ENCODE measurements at places on chromosomes 4 and X.

DNA sequence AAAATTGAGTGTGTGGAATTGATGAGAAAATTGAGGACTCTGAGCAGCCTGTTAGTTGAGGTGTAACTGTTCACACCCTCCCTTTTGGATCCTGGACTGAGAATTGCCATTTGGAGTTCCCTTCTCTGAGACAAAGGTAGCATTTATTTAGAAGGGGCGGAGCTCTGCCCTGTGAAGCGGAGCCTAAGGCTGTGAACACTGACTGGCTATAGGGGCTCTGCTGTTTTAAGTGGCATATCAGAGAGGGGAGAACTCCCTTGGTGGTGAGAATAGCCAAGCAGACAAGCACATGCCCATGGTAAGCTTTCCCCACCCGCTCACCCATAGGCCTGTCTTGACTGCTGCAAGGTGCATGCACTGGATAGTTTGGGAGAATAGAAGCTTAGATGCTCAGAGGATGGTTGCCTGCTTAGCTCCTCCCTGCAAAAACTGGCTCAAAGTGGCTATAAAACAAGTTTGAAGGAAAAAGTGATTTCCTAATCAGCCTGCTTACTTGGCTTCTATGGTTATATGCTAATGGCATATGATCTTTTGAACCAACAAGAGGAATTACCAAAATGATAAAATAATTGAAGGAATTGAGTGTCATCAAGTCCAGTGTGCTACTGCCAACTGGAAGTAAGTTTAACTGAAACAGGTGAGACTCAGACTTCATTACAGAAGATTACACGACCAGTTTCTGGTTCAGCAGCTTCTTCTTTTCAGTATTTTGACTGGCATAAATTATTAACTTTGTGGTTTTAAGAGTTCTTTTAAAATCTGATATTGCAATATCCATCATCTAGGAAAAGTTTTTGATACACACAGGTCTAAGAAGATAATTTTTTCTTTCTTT, 108.4 kb downstream of the AFF1 start:
- no peak for DNase-seq

- no peak for DNase-seq
Observed at GRCh38 chr4:80005863-80006262, 67.2 kb downstream of the ANTXR2 start.

GRCh38 chrX:149909324-149910177, 19.8 kb upstream of the HSFX4 start:
- DNase-seq = no peak

DNA sequence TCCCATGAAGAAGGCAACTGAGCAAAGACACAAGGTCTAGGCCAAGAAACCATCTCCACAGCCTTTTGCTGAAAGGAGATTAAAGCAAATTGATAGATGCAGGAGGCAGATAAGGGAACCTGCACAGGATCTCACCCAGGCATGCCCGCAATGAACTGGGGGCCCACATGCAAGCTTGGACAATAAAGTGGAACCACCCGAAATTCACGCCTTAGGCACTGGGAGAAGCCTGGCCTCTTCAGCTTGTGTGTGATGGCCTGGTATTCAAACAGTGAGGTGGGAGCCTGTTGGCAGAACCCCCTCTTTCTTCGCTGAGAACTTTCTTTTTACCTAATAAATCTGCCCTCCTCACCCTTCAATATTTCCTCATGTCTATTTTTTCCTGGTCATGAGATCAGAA, 213.2 kb downstream of the NR3C2 start:
- no peak for DNase-seq

GRCh38 chr4:123743848-123744247, 347.3 kb downstream of the SPRY1 start:
- no peak for DNase-seq

- DNase-seq = no peak
Observed at GRCh38 chr4:34492414-34492813, 1751.9 kb downstream of the ARAP2 start.

DNA sequence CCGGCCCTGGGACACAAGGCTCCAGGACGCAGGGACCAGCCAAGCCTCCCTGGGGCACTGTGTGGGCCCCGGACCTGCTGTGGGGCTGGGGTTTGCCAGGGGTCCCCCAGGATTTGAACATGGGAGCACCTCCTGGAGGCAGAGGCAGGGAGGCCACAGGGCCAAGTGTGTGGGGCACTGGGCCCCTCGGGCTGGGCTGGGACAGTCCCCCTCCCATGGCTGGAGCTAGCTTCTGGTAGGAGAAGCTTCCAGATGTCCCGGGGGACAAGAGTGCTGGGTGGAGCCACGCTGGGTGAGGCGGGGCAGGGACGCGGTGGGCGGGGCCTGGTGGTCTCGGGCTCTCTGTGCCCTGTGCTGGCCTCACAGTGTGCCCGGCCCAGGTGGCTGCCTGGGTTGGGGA, 18.6 kb downstream of the FGFRL1 start:
- DNase-seq = no peak

- DNase-seq = no peak
Observed at GRCh38 chr4:37924946-37925345, 34.1 kb downstream of the TBC1D1 start.

- no peak for DNase-seq
Observed at GRCh38 chr4:141132072-141132708, 1.1 kb downstream of the RNF150 start.

- no peak for DNase-seq
Observed at GRCh38 chr4:173698557-173699262, 168.7 kb upstream of the HAND2 start.

DNA sequence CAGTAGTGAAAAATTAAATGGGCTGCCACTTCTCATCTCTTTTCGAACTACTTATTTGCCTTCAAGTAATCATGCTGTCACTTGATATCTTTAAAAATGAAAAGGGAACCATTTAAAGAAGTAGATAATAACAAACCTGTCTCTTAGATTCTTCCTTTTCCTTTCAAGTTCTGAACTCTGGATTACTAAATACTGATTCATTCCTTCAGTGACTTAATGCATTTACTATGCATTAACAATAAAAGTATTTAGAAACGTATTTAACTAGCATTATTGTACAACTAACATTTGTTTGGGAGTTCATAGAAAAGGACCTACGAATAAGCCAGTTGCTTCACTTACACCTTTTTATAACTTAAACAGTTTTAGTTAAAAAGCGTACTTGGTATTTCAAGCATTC, 61.1 kb upstream of the RAB33B start:
- DNase-seq = no peak

DNA sequence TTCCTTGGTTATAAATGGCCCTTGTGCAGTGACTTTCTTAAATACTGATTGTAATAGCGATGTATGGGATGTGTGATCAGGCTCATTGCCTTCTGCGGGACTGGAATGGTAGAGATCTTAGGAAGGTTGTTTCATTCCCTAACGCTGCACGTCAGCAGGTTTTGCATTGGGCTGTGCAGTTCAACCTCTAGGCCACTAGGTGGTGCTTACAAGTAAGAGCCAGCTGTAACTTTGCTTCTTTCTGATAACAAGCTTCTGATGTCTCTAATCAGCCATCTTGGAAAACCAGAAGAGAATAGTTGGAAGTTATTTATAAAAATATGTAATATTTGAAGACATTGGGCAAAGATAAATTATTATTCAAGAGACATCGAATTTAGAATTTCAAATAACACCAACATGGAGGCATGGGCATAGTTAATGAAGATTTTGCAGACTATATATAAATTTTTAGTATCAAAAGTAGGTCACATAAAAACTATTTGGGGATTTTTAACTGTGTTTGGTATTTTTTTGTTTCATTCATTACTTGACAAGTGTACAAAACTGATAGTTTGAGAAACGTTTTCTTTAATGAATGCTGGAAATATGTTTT, 339.7 kb upstream of the PCDH7 start:
- DNase-seq = no peak

DNA sequence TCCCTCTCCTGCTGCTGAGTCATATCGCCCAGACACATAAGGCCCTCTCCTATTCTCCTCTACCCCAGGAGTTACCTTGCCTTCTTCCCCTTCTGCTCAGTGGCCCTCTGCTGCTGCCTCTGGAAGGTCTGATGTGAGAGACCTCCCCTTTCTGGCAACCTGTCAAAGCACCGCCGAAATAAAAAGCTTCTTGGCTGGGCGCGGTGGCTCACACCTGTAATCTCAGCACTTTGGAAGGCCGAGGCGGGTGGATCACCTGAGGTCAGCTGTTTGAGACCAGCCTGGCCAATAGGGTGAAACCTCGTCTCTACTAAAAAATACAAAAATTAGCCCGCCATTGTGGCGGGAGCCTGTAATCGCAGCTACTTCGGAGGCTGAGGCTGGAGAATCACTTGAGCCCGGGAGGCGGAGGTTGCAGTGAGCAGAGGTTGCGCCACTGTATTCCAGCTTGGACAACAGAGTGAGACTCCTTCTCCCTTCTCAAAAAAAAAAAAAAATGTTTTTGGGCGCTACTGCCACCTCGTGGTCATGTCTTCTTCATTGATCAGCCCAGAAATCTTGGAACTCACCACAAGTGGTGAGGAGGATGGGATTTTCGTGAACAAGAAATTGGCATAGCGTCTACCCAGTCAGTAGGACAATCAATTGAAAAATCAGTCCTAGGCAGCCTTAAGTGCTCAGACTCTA, 8.6 kb upstream of the ZXDA start:
- no peak for DNase-seq

DNA sequence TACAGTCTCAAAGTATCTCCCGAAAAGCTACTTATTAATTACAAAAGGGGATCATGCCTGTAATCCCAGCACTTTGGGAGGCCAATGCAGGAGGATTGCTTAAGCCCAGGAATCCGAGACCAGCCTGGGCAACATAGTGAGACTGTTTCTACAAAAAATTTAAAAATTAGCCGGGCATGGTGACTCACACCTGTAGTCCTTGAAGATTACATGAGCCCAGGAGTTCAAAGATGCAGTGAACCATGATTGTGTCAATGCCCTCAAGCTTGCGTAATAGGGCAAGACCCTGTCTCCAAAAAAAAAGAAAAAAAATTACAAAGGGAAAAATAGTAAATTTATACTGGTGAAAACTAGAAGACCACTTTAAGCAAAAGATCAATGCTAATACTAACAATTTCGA, 3.3 kb upstream of the PORCN start:
- no peak for DNase-seq

DNA sequence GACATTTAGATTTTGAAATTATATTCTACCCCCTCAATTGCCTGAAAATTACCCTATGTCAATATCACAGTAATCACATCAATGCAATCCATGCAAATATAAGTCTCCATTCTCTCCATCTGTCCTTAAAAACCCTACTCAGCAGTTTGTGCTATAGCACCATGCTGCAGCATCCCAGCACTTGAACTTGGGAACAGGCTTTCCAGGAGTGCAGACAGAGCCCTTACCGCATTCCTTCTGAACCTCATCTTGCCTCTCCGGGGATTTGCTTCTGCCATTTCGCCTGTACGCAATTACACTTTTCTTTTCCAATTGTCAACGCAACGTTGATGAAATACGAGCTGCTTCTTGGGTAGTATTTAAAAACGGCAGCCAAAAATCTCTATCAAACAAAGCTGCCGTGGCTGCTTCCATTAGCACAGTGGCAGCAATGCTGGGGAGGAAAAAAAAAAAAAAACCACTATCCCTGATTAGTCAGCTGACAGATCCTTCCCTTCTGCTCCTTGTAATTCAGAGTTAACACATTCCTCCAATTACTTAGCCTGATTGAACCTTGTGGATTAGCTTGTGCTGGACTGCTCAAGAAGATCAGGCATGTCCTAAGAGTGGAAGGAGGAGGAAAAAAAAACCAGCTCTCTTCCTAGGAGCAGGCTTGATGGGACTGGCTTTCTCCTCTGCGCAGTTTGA, 65.6 kb downstream of the MCF2 start:
- DNase-seq = no peak

DNA sequence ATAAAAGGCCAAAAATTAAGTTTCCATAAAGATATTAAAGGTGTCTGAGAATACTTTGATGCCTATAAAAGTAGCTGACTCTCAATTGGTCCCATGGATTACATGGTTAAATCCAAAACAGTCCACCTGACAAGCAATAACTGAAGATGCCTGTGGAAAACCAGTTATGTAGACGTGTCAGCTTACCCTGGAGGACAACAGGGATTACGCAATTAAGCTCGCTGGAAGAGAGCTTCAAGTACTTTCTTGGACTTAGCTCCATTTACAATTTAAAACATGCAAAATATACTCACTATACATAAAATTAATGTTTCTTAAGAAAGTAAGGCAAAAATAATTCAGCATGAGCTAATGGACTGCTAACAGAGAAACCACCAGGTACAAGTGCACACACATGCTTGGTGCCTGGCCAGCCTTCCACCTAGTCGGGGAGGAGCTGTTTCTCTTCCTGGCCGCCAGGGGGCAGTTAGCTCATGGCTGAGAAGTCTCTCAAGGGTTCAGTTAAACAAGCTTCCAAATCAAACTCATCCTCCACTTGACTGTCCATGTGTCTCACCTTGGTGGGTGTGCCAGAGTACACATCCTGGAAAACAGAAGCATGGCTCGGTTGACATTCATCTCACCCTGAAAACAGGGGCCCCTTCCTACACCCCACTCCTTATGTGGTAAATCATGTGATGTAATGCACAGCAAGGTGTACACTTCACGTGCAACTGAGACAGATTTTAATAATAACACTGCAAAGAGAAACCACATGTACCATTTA, 9.2 kb upstream of the FAM53A start:
- DNase-seq = no peak

DNA sequence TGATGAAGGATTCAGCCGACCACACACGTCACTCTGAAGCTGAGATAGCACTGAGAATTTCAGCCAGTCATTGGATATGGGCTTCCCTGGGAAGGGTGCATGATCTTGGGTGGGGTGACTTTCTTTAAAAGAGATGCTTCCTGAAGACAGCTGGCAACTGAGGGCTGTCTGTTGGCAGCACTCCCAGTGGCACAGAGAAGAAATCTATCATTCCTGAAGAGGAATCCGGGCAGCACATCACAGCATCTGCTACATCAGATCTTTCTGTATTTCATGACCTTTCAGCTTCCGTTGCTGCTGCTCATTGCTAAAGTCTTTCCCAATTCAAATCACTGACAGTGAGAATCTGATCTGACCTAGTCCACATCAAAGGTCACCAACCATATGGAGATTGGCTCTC, 193.8 kb upstream of the RBPJ start:
- no peak for DNase-seq

- DNase-seq = no peak
Observed at GRCh38 chr4:155787113-155787710, 28.4 kb downstream of the GUCY1B1 start.

GRCh38 chr4:78308517-78308916, 243.1 kb upstream of the ANXA3 start:
- DNase-seq = no peak

DNA sequence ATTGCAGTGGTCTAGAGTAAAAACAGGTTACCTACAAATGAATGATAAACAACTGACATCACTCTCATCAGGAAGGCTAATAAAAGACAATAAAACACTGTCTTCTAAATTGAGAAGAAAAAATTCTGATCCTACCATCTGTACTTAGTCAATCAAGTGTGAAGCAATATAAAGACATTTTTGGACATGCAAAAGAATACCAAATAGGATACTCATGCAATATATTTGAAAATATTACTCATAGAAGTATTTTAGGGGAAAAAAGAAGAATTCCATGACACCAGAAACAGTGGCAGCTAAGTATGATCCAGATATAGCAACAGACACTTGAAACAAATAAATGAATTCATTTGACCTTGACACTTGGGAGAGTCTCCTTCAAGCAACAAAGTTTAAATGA, 63.8 kb upstream of the FAM120C start:
- DNase-seq = no peak

GRCh38 chr4:186144198-186144945, 39.9 kb downstream of the FAM149A start:
- no peak for DNase-seq

GRCh38 chrX:37314531-37314930, 34.6 kb upstream of the PRRG1 start:
- DNase-seq = no peak
